ENCODE measurements at places on chromosomes 12 and 14.
A peak's percentile ranks its signal among the peaks of the same experiment; 100 is the strongest.

DNA sequence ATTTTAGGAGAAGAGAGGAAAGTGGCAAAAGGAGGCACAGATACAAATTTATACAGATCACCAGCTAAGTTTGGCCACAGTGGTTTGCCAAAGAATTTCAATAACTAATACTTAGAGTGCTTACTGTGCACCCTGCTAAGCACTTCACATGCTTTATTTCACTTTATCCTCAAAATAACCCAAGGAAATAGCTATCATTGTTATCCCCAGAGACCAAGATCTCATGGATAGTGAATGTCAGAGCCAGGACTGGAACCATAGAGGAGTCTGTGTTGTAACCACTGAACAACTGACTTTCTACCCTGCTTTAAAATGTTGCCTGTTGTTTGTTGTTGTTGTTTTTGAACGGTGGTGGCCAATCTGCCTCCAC is 1.3 kb upstream of the TCP11L2 start:
- peak; percentile 73 for DNase-seq

- no peak for DNase-seq
Observed at GRCh38 chr12:79360936-79361335, 329.8 kb downstream of the PAWR start.

GRCh38 chr14:50347521-50347920 is 35.4 kb downstream of the DMAC2L start:
- no peak for DNase-seq

DNA sequence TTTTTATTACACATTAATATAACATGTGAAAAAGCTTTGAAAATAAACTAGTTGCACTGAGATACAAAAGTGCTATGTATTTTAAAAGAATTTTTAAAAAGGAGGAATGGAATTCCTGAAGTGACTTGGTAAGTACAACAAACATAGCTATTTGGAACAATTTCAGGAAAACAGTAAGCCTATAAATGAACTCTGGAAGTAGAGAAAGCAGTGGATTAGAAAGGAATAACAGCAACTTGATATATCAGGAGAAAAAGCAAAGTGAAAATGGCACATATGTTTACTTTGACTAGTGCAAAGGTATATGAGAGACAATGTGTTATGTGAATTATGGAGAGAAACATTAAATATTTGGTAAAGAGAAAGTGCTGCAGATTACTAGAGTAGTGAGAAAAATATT is 811.7 kb downstream of the C12orf50 start:
- no peak for DNase-seq

- DNase-seq = no peak
Observed at GRCh38 chr12:57604992-57605810, 577 bp downstream of the DTX3 start.

DNA sequence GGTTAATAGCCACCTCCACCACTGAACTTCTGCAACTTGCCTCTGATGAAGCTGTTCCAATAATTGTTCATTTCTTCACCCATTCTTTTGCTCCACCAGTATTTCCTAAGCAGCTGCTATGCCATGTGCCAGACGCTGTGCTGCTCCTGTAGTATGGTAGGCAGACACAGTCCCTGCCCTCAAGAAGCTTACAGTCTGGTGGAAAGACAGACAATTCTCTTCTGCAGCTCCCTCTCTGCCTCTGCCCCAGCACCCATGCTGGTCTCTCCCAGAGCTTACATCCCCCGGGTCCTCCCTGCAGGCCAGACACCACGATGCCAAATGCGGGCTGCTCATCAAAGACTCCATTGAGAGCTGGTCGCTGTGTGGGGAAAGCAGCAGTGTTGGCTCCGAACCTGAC is 111.6 kb upstream of the ESRRB start:
- no peak for DNase-seq

DNA sequence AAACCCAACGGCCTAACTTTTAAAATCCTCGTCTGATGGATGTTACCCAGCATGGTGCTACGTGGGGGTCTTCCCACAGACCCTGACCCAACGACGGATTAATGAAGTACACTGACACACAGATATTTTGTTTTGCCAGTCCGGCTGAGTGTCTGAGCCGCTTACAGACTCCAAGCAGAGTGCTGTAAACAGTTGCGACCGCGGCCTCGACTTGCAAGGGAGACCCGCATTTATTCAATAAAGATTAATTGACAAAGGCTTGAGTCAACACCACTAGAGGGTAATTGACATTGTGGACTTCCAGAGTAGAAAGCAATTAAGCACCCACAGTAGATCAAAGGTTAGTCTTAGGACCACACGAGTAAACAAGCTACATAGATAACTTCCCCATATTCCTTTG is 1042.4 kb downstream of the AACS start:
- DNase-seq = no peak

- DNase-seq = no peak
Observed at GRCh38 chr14:56989359-56989758, 179.1 kb upstream of the OTX2 start.

DNA sequence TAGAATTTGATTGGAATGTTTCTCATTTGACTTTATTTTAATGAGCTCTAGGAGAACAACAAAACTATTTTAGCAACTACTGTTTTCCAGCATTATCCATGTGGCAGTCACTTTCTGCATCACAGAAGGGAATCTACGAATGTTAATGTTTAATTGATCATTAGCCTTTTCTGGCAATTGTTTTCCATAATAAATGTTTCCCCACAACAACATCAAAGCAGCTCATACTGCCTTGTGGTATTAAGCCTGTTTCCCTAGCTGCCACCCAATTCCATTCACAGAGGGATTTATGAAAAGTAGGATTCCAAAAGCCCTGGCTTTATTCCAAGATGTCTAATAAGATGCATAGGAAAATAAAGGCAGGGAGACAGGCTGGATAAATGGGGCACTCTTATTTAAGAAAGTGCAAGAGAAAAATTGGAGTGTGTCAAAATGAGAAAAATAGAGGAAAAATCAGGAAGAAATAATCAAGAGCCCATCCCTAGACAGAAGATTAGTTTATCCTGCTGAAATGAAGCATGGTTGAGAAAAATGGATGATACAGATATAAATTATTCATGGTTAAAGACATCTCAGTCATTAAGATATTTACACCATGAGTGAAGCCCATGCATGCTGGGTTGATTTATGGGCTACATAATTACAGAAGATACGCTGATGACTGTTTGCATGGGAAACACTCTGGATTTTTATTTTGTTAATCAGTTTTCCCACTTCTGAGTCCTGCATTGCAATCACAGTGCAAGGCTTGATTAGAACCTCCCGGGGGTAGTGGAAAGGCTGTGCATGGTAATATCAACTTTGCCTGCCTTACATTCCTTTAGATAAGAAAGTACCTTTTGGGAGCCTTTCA is 180.3 kb downstream of the HELB start:
- no peak for DNase-seq

- DNase-seq = no peak
Observed at GRCh38 chr12:14886271-14886670, 617 bp upstream of the MGP start.

DNA sequence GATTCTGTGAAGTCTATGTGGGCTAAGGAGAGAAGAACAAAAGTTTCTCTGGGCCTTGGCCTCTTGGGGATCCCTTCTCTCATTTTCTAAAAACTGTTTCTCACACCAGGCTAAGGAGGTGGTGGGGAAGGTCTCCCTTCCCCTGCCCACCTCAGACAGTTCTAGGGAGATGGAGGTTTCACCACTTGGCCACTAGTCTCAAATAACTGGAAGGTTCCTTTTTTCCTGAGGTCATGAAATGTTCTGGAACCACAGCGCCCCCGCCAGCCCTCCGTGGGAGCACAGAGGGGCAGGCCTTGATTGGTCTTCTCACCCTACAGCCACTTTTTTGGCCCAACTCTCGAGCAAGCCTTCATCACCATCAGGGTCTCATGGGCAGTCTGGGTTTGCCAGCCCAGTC is 12.6 kb downstream of the C12orf43 start:
- DNase-seq = no peak

- peak; percentile 27 for DNase-seq
Observed at GRCh38 chr14:101876555-101876938, 87.8 kb upstream of the DYNC1H1 start.

DNA sequence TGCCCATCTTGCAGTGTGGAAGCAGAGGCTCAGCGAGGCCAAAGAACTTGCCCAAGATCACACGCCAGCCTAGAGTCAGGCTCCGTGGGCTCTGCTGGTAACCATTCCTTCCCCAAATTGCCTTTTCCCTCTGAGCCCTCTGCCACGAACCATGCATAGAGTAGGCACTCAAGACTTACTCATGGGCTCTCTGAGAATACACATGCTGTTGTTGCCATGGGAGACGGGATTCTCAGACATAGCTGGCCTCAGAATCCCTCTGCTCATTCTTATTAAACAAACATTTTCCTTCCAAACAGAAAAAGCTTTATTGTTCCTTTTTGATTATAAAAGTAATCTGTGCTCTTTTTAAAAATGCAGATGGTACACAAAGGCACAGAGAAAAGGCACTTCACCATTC is 52.5 kb upstream of the WSCD2 start:
- no peak for DNase-seq

GRCh38 chr12:124802361-124802760 is 61.3 kb downstream of the SCARB1 start:
- DNase-seq = no peak

DNA sequence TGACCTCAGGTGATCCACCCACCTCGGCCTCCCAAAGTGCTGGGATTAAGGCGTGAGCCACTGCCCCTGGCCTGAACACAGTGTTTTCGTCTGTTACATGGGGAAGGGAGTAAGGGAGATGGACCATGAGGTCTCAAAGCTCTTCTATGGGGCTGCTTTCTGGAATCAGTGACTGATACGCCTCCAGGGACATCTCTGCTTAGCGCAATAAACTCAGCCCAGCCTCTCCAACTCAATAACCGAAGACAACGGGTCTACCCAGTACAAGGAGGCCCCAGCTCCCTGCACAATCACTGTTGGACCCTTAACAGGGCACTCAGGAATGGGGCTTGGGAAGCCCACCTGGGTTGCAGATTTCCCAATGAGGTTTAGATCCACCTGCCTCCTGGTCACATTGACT is 42.6 kb upstream of the CHGA start:
- no peak for DNase-seq
